ENCODE measurements at places on chromosomes 6 and 20. TPM values are rescaled to one million over a fixed set of nuclear protein-coding genes. Genes with fewer than 3 reads are reported as not detected.
A peak's percentile ranks its signal among the peaks of the same experiment; 100 is the strongest.

DNA sequence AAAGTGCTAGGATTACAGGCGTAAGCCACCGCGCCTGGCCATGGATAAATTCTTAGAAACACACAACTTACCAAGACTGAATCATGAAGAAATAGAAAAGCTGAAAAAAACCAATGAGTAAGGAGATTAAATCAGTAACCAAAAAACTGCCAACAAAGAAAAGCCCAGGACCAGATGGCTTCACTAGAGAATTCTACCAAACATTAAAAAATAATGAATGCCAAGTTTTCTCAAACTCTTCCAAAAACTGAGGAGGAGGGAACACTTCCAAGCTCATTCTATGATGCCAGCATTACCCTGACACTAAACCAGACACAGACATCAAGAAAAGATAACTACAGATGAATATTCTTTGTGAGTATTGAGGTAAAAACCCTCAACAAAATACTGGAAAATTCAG, 44.3 kb downstream of the USP49 start:
- DNase-seq = no peak

- no peak for DNase-seq
Measured at GRCh38 chr6:14443629-14444268, 326.2 kb downstream of the CD83 start.

DNA sequence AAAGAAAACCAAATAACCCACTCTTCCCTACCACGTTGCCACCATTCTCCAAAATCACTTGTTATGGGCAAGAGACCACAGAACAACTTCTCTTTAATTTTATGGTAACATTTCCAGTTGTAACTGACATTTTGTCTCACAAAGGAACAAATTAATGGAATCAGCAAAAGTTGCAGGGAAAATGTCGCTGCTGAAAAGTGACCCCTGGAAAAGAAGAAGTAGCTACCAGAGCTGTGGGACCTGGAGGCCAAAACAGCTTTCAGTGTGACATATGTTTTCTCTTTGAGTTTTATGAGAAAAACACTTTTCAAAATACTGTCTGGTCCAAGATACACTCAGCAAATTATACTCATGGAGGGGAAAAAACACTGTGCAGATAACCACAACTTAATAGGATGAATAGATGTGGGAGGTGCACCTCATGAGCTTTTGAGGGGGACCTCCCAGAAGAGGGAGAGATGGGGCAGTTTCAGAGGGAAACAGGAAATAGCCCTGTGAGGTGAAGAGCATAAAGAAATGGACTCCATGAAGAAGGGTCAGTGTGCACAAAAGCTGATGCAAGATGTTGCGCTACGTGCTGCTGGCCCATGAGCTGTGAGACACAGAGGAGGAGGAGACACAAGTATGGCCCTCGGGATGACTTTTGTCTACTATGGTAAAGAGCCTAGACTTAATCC, 87.3 kb downstream of the DTNBP1 start:
- no peak for DNase-seq

Gene TTLL9
- not detected for total RNA-seq

DNA sequence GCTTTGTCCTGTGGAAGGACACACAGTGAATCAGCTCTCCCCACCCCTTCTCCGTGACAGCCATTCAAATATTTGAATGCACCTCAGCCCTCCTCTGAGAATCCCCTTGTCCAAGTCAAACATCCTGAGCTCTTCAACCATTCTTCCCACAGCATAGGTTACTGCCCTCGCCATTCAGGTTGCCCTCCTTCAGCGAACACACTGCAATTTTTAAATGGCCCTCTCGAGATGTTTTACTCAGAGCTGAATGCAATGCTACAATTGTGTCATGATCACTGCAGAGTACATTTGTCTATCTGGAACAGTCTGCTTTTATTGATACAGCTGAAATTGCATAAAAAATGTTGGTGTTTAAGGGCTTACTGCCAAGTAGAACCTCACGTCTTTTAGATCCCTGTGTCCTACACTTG, 48.9 kb downstream of the SLC2A12 start:
- no peak for DNase-seq

Gene MYLK2
- 0.07 TPM for total RNA-seq

Gene SYNDIG1
- not detected for total RNA-seq

GRCh38 chr6:164911873-164912580, 397.4 kb downstream of the C6orf118 start:
- no peak for DNase-seq

DNA sequence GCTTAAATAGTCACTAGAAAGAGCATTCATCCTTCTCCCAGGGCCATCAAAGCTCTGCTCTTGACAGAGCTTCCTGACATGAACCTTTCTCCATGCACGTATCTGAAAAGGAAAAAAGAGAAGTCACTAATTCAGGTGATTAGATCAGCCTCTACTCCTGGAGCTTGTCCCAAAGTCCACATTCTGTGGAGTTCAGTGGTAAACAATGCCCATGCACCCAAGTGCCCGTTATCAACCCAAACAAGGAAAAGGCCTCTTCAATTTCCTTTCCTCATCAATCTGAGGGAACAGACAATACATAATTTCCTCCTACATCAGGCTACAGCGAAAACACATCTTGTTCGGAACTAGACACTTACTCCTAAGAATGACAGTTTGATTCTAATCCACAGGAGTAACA, 129.2 kb upstream of the PCSK2 start:
- DNase-seq = no peak

- DNase-seq = no peak
Measured at GRCh38 chr20:47174456-47175243, 181.8 kb downstream of the ZMYND8 start.

- DNase-seq = no peak
Measured at GRCh38 chr20:53948383-53949318, 121.7 kb downstream of the BCAS1 start.

GRCh38 chr6:124356276-124356810, 552.7 kb downstream of the NKAIN2 start:
- DNase-seq = no peak

DNA sequence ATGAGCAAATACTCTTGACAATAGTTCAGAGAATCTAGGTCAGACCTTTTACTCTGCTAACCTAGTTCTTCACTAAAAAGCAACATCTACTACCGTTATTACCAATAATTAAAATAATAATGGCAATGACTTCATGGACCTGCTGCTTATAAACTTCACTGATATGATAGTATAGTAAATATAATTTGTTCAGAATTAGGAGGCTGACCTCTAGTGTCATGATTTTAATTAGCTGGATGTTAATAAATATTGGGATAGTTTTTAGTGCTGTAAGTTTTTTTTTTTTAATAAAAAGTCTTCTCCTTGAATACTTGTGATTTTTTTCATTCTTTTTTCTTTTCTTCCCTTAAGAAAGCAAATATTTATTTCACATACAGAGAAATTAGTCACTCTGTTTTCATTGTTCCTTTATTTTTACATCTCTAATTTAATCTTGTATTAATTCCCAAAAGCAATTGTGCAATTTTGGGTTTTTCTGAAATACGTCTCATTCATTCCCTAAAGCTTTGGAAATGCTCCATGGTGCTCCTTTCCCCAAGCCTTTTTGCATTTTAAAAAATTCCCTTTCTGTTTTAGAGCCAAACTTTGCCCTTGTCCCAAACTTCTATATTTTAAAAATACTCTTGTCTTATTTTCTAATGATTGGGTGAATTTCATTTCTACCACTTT, 46.6 kb upstream of the UST start:
- no peak for DNase-seq

Gene BICRAL
- 4.7 TPM for total RNA-seq

Gene GSTA2
- total RNA-seq = not detected

- no peak for DNase-seq
Measured at GRCh38 chr20:43388268-43389002, 69.3 kb upstream of the SRSF6 start.

GRCh38 chr20:62308102-62308822, 5.5 kb downstream of the ADRM1 start:
- DNase-seq = no peak

Gene MOCS1
- total RNA-seq = 4.6 TPM

DNA sequence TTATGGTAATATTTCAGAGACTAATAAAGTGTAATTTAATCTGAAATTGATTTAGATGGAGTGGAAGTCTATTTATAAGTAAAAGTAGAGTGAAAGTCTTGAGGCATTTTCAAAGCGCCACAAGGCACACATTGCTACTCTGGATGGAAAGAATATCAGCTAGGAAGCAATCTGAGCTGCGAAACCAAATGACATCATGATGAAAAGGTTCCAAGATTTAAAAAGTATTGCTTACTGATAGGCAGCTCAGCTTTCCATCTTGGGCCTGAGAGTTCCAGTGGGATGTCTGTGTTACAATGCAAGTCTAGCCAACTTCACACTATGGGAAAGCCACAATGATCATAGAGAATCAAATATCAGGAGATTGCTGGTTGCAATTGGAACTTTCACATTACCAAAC, 126.9 kb upstream of the VGLL2 start:
- DNase-seq = no peak

DNA sequence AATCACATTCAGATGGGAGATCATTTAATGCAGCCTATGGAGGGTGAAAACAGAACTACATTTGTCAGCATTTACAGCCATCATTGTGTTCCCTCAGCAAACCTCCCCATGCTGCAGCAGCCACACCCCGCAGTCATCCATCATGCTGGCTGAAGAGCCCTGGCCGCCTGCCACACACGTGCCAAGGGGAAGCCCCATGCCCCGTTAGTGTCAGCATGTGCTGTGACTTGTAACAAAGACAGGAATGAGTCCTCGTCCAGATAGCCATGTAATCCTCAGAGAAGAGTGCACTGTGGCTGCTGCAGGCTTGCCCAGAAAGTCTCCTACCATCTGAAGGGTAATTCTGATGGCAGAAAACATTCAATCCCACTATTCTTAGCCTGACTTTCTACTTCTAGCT, 1097.8 kb downstream of the KIF16B start:
- DNase-seq = peak; percentile 50
